Aorta (tissue), 5 donors: ENCODE measurements at places on chromosomes 1 and 21. TPM values are rescaled to one million over a fixed set of nuclear protein-coding genes. Genes with fewer than 3 reads are reported as not detected.

DNA sequence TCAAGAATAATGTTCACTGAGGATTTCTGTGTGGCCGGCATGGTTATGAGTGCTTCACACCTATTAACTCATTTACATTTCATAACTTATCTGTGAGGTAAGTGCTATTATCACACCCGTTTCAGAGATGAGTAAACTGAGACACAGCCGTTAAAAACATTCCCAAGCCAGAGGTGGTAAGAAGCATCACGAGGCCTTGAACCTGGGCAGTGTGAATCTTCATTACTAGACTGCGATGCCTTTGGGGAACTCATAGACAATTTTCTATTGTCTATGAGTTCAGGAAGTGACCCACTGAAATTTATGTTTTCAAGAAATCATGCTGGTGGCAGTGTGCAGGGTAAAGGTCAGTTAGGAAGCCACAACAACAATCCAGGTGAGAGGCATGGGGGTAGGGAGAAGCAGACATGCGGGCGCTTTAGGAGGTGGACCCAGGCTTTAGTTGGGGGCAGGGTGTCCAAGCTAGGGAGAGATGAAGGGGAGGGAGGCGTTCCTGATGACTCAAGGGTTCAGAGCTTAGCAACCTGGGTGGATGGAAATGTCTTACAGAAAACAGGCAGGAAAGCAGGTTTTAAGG, 14.5 kb downstream of the GNG12 start:
- DNase-seq, result no peak

The REG4 gene
- total RNA-seq, result not detected

GRCh38 chr1:98906809-98907208, 97.9 kb downstream of the PLPPR5 start:
- DNase-seq, result no peak

The ESPN gene
- total RNA-seq, result 0.29 TPM

DNA sequence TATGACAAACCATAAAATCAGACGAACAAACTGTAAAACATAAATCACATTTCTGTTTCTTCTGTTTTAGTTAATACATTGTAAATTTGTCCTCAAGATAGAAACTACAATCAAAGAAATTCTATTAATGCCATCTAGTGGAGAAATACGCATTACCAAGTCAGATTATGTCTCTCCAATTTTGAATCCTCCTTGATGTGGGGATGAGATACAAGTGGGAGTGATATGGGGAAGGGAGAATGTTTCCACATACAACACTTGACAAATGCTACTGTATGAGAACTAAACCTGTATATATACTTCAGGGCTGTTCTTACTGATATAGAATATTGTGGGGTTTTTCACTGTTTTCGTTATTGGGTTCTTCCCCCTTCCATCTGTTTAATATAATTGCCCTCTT, 2.6 kb downstream of the HFM1 start:
- no peak for DNase-seq

DNA sequence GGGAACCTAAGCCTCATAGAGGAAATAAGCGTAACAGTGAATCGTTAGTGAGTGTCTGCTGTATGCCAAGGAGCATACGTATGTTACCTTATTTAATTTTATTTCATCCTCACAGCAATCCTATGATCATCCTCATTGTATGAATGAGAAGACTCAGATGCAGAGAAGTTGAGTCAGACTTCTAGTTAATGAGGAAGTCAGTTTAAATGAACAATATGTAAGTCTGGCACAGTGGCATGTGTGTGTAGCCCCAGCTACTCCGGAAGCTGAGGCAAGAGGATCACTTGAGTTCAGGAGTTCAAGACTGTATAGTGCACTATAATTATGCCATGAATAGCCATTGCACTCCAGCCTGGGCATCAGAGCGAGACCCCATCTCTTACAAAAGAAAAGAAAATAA, 148.0 kb downstream of the ZZZ3 start:
- no peak for DNase-seq

DNA sequence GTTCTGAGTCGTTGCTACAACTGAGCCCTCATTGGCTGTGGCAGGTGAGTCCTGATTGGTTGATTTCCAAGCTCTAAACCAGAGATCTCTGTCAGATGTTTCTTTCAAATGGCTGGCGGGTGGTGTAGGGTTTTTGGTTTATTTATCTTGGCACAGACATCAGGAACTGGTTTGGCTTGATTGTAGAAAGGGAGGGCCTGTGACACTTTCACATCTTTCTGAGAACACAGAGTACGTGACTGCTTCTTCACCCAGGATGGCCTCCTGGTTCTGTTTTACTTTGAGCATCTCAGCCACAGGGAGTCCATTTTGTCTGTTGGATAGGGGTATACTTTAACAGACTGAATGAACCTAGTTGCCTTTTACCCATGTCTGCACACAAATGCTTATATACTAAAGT, 89.4 kb upstream of the GPR52 start:
- no peak for DNase-seq

The EDARADD gene
- 0.27 TPM for total RNA-seq
